ENCODE measurements at places on chromosomes 5 and 9.

DNA sequence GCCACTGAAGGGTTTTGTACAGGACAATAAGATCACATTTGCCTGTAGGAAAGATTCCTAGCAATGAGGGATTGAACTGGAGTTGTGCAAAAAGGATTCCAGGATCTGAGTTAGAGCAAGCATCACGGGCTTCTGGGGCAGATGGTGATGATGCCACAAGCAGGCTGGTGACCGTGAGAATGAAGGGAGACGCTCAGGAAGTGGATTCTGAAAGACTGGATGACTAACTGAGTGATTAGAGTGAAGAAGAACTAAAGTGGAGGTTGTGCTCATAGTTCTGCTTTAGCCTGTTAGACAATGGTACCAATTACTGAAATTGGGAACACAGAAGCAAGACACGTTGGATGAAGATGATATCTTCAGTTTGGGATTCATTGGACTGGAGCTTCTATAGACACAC lies 168.2 kb downstream of the CD180 start:
- no peak for DNase-seq

- DNase-seq, result no peak
Measured at GRCh38 chr9:22103685-22104575, 94.8 kb upstream of the CDKN2B start.

DNA sequence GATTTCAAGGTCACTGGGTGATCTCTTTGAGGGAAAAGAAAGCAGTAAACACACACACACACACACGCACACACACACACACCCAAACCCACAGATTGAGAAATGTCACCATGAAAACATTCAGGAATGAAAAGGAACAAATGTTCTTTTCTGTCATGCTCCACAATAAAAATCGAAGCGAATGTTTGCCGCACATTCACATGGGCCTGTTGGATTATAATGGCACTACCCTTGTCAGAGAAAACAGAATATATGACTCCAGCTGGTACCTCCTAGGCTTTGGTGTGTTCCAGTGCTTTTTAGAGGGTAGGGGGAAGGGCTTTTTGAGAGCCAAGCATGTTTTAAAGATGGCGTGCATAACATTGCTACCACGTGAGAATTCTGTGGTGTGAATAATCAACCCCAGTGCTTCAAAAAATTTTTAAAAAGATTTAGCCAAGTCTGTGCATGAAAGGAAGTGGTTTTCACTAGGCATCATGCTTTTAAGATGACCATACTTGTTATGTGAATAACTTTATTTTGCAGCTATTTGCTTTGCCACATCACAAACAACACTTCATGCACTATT lies 120.8 kb upstream of the ZNF608 start:
- no peak for DNase-seq

GRCh38 chr9:20513126-20513913 lies 109.0 kb downstream of the MLLT3 start:
- no peak for DNase-seq

DNA sequence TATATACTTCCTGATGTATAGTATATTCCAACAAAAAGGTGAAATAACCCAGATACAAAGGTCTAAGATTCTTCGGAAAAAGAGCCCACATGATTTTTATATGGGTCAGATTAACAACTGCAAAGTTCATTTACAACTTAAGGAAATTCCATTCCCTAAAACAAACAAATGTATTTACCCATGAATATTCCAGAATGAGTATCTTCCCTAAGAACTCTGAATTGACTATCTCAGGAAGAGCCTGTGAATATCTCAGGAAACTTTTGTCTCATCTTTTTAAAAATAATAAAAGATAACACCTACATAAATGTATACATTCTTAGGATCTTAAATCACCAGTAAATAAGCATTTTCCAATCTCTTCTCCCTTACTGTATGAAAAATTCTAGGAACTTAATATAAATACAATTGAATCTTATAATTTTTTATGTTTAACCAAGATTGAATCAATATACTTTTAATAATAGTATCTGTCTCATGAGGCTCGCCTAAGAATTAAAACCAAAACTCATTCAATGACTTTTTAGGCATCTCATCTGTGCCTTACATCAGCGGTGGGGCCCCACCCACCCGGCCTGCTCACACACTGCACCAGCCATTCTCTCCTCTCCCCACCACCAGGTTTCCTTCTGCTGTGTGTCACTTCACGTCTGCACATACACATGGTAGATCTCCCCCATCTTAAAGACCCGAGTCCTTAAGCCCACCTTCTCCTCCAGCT lies 78.1 kb downstream of the RAPGEF1 start:
- DNase-seq, result peak; percentile 78

DNA sequence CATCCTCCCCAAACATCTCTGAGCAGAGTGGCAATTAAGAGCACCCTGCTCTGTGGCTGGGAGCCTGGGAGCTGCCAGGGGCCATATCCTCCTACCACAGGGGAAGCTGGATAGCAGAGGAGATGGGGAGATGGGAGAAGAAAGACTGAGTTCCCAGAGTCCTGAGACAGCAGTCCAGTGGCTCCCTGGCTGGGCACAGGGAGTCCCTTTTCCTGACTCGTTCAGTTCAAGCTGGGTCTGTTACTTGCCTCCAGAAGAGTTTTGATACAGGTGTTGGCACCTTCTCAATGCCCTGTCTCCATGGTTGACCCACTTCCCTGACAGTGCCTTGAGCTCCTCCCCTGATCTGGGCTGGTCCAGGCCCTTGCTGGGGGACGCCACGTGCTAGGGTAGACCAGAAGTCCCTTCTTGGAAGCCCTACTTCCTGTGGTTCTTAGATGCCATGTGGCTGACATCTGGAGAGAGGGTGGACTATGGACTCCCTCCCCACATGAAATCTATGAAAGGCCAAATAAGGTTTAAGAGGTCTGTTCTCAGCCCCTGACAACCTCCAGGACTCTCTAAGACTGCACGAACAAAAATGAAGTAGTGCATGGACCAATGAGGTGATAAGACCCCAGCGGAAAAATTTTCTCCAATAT lies 166.2 kb downstream of the AUH start:
- no peak for DNase-seq

- DNase-seq, result no peak
Measured at GRCh38 chr9:85414390-85414789, 327.4 kb downstream of the AGTPBP1 start.

- DNase-seq, result no peak
Measured at GRCh38 chr5:9408964-9409363, 136.9 kb downstream of the SEMA5A start.

- DNase-seq, result no peak
Measured at GRCh38 chr5:119336845-119337580, 18.8 kb upstream of the TNFAIP8 start.

- no peak for DNase-seq
Measured at GRCh38 chr5:43244823-43245565, 53.0 kb downstream of the NIM1K start.

- no peak for DNase-seq
Measured at GRCh38 chr5:161258438-161258837, 288.1 kb downstream of the GABRB2 start.
